ENCODE measurements at places on chromosomes 5 and 9. TPM values are rescaled to one million over a fixed set of nuclear protein-coding genes. Genes with fewer than 3 reads are reported as not detected.

FAM81B gene
- not detected for total RNA-seq

INSL6 gene
- not detected for total RNA-seq

GPR151 gene
- total RNA-seq, result not detected

PPP1R26 gene
- total RNA-seq, result 13.0 TPM

FOXD4L6 gene
- total RNA-seq, result not detected

TAS2R1 gene
- not detected for total RNA-seq

FAXDC2 gene
- total RNA-seq, result 0.25 TPM

CCDC192 gene
- total RNA-seq, result not detected

LRRC26 gene
- total RNA-seq, result 0.59 TPM

CSNK1G3 gene
- 17.9 TPM for total RNA-seq

MARCHF6 gene
- 68.9 TPM for total RNA-seq

PCDHGC4 gene
- not detected for total RNA-seq

Measured in A549 treated with Mapracorat at 1 μM for 4 hours (cell line).